NCI-H345 (cell line): ENCODE measurements at places on chromosomes 7 and 10.

DNA sequence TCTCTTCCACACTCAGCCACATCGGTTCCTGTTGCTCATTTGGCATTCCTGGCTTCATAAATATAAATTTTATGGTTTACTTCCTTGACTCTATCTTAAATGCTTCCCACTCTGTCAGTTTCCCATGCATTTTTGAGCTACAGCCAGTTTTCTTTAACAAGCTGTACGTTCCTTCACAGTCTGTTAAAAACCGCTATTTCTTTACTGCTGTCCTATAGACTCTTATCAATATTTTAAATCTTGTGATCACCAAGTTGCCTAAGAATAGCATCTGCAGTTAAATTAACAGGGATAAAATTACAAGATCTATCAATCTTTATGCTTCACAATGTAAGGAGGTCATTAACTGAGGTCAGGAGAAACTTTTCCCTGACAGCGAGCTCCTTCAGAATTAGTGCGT lies 103.1 kb upstream of the RHOBTB1 start:
- no peak for DNase-seq

- peak; percentile 17 for DNase-seq
These were observed 12.5 kb upstream of the GNA12 start for GRCh38 chr7:2856388-2857169.

GRCh38 chr10:31683682-31684081 lies 244.9 kb downstream of the ARHGAP12 start:
- DNase-seq: no peak

GRCh38 chr10:99733366-99733765 lies 1.3 kb downstream of the CUTC start:
- DNase-seq: no peak

- no peak for DNase-seq
These were observed 45.1 kb downstream of the ST8SIA6 start for GRCh38 chr10:17409170-17409733.

- peak; percentile 37 for DNase-seq
These were observed 30.0 kb downstream of the NOD1 start for GRCh38 chr7:30448461-30449189.

DNA sequence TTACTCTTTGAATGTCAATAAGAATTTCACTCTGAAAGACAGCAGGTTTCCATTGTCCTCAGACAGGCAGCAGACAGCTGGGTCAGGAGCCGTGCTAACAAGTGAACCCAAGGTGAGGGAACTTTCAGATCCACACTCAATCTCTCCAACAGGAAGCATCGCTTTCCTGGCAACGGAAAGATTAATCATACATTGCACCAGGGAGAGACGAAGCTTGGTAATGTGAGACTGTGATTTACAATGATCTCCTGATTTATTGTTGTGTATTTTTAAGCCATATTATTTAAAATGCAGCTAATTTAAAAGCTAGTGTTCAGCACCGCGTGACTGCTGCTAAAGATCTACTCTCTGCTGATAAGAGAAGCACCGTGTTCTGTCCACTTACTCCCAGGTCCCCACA lies 17.5 kb upstream of the NOM1 start:
- peak; percentile 23 for DNase-seq

GRCh38 chr10:54139819-54140428 lies 661.1 kb downstream of the PCDH15 start:
- no peak for DNase-seq

- no peak for DNase-seq
These were observed 168.2 kb downstream of the TNS3 start for GRCh38 chr7:47413526-47414341.

GRCh38 chr10:71332466-71332865 lies 13.4 kb downstream of the SLC29A3 start:
- DNase-seq: no peak

GRCh38 chr7:26078437-26079336 lies 73.3 kb upstream of the NFE2L3 start:
- peak; percentile 91 for DNase-seq

- no peak for DNase-seq
These were observed 209.6 kb upstream of the SH2B2 start for GRCh38 chr7:102077081-102077480.

DNA sequence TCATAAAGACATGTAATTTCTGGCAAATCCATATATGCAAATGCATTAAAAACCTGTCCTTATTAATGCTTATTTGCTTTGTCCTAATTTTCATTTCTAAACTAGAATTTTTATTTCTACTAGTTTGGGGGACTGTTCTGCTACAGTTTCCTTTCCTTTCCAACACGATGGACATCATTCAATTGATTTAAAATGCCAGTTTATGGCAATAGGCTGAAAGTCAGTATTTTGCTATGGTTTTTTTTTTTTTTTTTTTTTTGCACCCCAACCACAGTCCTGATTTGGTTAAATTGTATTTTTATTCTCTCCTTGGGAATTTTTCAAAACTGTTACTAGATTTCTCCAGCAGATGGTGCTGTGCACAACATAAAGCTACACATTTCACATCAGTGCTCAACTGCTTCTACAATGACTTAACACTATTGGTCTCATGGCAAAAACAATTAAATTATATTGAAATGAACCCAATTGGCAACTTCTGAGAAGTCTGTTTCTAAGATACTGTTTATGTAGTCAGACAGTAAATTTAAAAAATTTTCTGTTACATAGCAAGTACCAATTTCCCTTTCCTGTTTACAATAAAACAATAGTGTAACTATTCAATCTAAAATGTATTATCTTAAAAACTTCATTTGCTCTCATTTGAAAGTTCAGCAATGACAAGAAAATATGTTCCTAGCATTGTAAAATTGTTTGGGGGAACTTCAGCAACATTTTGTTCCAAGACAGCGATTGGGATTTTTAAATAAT lies 193.8 kb upstream of the CCDC6 start:
- peak; percentile 19 for DNase-seq

DNA sequence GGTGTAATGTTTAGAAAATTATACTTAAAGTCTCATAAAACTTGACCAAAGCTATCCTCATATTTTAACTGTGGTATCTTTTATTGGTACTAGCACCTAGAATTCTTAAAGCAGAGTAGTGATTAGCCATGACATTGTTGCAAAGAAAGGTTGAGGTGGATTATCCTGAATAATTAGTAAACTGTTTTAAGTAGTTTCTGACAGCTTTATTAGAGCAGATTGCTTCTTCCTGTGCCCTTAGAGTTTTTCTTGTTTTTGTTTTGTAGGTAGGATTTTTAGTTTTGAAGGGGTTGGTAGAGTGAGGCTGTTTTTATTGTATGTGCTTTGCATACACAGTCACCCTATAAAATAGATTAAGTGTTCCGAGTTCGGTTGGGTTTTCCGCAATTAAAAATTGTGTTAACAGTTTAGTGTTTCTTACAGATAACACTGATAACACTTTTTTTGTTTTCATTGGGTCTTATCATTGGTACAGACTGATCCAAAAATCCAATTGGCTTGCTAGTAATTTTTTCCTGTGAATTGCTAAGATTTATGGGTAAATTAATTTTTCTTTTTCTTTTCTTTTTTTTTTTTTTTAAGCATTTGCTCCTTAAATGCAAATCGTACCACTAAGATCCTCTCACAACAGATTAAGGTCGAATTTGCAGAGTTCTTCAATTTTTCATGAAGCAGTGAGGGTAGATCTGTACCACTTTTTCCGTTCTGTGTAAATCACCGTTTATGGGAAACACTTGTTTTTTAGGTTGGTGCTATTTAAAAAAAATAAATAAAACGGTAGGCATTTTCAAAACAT lies 2.1 kb upstream of the PBLD start:
- no peak for DNase-seq

GRCh38 chr10:102334101-102334500 lies 61.4 kb upstream of the NFKB2 start:
- DNase-seq: no peak

DNA sequence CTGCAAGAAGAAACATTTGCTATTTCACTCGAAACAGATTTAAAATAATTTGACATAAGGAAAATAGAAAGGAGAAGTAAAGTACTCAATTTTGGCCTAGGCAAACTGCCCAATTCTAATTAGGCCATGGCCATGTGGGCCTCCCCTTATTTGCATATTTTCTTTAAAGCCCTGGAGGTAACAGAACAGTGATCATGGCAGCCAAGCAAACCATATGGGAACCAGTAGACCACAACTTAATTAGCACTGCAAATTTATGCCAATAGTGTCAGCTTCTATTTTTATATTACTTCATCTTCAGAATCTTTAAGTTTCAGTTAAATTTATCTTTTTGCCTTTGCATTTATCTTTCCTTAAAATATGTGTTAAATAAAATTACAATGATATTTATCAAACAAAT lies 63.3 kb upstream of the THSD7A start:
- no peak for DNase-seq
